ENCODE measurements at places on chromosomes 6 and 20.

GRCh38 chr6:155041741-155042279 is 46.7 kb downstream of the TIAM2 start:
- DNase-seq, result no peak

GRCh38 chr20:25249198-25249931 is 1.5 kb downstream of the PYGB start:
- DNase-seq, result no peak

DNA sequence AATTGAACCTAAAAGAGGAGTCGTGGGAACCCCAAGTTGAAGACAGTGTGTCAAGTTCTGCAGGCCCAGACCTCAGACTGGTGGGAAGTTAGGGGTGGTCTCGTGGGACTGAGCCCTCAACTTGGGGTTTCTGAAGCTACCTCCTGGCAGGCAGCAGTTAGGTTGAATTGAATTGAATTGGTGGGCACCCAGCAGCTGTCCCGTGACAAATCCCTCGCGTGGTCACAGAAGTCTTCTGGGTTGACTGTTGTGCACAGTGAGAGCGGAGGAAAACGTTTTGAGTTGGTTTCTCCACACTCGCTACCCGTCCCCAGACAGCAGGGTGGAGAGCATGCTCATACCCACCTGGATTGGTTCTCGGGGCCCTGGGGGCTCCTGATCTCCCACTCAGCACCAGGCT is 12.9 kb downstream of the SLC4A11 start:
- no peak for DNase-seq

DNA sequence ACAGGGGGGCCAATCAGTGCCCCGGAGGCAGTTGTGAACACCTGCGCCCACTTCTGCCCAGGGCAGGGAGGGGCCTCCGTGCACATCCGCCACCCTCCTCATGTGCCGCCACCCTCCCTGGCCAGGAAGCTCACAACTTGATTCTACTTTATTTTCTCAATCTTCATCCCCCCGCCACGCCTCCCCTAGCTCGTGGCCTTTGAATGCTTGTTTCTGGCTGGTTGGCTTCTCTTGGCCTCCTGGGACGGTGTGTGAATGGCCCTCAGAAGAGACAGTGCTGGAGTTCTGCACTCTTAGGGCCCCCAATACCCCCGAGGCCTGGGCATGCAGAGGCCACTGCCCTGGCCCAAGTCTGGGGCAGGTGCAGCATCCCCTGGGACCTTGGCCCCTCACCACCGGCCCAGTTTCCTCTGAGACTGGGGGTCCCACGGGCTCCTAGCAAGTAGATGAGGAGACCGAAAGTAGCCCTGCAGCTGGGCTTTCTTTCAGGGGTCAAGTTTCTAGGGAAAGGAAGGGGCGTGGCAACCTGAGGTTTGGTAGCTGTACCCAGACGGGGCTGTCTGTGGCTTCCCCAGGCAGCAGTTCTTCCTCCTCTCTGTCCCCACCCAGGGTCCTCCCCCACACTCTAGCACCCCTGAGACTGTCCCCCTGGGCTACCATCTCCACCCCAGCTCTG is 1.3 kb downstream of the RGS19 start:
- peak; percentile 62 for DNase-seq

DNA sequence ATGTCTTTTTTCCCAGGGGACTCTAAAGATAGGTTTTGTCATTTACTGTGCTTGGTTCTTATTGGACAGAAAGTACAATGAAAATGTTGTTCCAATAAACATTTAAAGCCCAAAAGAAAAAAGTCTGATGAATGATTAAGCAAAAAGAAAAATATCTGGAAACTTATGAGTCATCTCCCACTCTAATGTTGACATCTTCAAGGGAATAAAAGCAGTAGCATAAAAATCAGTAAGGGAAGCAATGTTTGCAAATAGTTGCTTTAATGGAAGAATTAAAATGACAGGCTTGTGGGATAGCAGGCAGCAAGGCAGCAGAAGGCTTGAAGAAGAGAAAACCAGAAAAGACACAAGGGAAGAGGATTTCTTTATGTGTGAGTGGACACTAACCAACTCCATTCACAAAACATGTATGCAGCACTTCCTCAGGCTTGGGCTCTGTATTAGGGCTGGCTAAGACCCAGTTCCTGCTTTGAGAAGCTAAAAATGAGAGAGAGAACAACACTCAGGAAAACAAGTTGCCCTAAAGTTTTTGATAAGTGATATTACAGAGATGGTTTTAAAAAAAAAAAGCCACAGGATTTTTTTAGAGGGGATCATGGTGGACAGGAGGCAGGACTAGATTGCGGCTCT is 263.2 kb upstream of the NT5E start:
- DNase-seq, result no peak

- no peak for DNase-seq
Observed at GRCh38 chr20:32675223-32675975, 1.7 kb upstream of the C20orf203 start.

DNA sequence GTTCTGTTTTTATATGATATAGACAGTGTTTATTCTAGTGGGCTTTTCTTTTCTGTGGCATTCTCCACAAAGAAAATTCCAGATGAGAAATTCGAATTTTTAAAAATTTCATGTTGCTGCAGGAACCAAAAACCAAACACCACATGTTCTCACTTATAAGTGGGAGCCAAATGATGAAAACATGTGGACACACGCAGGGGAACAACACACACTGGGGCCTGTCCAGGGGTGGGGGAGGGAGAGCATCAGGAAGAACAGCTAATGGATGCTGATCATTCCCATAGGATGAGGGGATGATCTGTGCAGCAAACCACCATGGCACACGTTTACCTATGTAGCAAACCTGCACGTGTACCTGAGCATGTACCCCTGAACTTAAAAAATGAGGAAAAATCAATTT is 499.0 kb upstream of the SLC35B3 start:
- DNase-seq, result no peak

- no peak for DNase-seq
Observed at GRCh38 chr6:6538261-6538660, 50.3 kb upstream of the LY86 start.

DNA sequence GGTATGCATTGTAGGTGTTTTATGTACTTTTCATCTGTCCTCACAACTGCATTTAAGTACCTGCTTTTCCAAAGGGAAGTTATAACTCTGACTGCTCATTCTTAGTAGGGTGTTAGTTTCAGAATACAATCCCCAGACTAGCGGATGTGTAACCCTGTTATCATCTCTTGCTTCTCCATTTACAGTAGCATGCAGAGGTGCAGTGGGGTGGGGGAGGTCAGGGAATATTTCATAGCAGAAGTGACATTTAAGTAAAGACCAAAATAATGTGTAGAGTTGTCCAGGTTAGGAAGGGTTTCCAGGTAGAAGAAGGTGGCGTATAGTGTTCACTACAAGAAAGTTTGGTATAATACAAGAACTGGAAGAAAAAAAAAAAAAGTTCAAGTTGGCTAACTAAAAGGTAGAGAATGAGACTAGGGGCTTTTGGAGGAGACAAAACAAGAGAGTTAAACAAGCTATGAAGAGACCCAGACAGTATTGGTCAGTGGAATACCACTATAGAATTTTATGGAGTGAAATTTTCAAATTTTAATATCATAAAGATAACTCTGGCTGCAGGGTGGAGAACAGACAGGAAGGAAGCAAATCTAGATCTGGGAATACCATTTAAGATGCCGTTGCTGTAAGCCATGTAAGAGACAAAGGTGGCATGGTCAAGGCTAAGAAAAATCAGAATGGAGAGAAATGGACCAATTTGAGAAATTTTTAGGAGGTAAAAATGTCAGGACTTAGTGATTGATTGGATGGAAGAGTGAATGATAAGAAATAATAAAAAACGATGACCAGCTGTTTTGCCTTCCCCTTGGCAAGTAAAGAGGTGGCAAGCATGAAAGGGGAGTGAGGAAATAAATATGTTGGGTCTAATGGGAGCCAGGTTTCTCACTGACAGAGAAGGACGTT is 2.2 kb upstream of the AHI1 start:
- no peak for DNase-seq

DNA sequence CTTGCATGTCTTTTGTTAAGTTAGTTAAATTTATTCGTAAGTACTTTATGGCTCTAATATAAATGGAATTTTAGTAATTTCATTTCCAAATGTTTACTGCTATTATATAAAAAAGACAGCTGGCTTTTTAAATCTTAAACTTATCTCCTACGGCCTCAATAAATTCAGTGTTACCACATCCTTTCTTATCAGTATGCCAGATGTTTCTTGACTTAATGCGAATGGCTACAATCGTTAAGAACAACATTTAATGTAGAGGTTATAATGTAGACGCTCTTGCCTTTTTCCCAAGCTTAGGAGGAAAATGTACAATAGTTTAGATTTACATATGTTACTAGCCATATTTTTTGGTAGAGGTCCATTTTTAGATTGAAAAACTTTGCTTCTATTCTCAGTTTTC is 659.4 kb downstream of the TENT5A start:
- DNase-seq, result no peak

DNA sequence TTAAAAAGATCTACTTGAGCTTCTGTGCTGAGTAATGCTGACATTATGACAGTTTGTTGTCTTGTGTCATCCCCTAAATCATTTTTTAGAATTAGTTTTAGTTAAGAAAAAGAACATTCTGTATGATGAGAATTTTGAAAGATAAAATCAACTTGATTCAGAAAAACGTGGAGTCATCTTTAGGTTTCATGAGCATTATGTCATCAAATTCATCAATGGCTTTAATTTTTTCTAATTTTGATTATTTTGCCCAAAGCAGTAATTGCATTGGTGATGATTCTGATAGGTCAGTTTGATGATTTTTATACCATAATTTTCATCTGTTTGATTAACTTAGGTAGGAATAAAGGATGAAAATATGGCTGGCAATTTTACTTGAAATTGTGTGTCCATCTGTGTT is 26.6 kb upstream of the ADGRF4 start:
- no peak for DNase-seq

DNA sequence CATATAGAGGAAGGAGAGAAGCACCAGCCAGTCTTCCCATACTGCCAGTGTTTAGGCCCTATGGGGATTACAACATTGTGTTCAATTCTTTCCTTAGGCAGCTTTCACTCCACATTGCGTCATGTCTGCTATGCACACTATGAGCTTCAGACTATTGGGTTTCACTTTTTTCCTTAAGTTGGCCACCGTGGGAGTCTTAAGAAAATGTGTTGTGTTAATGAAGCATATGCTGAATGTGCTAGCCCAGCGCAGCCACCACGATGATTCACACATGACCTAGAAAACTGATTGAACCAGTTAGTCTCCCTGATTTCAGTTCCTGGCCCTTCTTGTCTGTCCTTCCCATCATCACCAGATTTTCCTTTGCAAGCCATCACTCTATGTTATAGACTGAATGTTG is 21.5 kb downstream of the TUBB2B start:
- DNase-seq, result no peak

DNA sequence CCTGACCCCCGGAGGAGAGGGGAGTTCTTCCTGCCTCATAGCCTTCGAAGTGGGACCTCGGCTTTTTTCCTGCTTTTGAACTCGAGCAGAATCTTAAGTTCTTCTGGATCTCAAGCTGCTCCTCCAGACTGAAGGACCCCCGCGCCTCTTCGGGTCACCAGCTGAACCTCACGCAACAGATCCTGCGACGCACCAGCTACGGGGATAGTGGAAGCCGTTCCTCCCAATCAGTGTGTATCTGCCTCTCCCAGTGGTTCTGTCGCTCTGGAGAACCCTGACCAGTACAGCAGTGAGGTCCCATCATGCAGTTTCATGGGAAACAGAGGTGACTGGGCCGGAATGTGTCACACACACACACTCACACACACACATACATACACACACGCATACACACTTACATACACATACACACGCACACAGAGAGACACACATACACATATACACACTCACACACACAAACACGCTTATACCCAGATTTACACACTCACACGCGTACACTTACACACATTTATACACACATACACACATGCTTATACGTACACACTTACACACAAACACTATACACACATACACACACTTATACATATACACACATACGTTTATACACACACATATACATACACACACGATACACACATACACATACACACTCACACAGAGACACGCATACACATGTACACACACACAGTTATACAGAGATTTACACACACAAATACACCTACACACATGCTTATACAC is 170.0 kb downstream of the TTLL2 start:
- no peak for DNase-seq

DNA sequence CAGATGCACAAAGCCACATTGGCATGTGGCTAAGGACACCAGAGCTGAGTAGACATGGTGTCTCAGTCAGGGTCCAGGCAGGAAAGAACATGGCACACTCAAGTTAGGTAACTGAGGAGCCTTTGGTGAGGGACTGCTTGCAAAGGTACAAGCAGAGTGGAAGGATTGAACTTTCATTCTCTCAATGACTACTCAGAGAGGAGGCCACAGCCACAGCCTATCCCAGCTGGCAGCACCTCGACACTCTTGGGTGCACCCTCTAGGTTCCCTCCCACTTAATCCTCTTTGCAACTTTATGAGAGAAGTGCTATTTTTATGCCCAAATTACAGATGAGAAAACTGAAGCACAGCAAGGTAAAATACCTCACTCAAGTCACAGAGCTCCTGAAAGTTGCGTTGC is 73.4 kb downstream of the ISM1 start:
- DNase-seq, result no peak

GRCh38 chr20:38372806-38373205 is 26.5 kb downstream of the LBP start:
- DNase-seq, result no peak

DNA sequence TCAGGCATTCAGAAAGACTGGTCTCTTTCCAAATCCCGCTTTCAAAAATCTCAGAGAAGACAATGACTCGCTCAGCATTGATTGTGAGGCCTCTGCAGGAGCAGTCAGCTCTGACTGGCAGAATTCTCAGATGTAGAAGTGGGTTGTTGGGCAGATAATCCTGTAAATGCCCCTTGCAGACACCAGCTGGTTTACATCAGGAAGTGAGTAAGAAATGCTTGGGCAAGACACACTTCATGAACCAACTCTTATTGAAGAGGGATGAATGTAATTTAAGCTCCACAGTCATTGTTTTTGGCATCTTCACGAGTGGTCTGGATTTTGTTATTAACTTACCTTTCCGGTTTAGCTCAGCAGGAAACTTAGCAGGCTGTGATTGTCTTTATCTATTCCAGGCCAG is 166.6 kb downstream of the PLCB4 start:
- no peak for DNase-seq

- no peak for DNase-seq
Observed at GRCh38 chr6:25058441-25058840, 122.7 kb upstream of the RIPOR2 start.

- DNase-seq, result peak; percentile 46
Observed at GRCh38 chr6:107618672-107619071, 128.8 kb downstream of the SOBP start.

DNA sequence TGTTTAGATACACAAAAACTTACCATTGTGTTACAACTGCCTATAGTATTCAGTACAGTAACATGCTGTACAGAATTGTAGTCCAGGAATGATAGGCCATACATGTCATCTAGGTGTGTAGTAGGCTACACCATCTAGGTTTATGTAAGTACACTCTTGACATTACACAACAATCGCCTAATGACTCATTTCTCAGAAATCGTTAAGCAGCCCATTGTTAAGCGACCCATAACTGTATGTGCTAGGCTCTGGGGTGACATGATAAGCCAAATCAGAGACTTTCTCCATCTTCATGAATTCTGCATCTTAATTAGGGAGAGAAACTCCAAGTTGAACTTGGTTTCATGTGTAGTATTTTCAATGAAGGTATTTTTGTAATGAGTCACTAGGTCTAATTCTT is 17.2 kb downstream of the STK35 start:
- no peak for DNase-seq

Measured in CD4-positive, alpha-beta T cell treated with Interleukin-1 beta for 1 hour (primary cell).